T-helper 9 cell (primary cell): ENCODE measurements at places on chromosomes 1 and 21.

DNA sequence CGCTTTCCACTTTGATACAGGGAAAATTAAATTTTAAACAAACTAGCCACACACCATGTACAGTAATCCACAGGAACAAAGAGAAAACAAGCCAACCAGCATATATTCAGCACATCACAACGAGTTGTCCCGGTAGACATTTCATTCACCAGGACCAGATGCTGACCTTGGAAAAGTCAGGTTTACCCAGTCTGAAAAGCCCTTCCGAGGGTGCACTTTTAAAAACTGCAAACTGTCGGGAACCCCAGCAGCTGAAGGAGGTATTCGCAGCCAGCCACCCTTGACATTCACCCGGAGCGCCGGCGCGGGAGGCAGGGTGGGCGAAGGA, 1.2 kb downstream of the MCOLN3 start:
- no peak for DNase-seq

- no peak for DNase-seq
These were observed 263.6 kb upstream of the USP24 start for GRCh38 chr1:55478742-55479141.

DNA sequence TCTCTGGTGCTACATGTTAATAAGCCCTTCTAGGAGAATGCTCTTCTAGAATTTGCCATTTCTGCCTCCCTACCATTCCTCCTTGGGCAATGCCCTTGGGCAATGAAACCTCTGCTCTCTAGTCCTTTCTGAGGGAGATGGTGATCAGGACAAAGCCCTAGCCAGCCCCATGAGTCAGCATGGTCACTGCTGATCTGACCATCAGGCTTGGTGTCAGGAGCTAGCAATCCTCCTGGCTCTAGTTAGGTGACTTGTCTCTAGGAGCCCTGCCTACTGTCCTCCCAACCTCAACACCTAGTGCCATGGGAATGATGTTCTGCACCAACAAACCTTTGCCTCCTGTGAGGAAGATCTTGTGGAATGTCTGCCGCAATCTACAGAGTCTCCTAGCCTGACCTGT, 89.8 kb downstream of the NMNAT2 start:
- DNase-seq: no peak

GRCh38 chr21:36347962-36348328, 27.9 kb downstream of the MORC3 start:
- DNase-seq: no peak

DNA sequence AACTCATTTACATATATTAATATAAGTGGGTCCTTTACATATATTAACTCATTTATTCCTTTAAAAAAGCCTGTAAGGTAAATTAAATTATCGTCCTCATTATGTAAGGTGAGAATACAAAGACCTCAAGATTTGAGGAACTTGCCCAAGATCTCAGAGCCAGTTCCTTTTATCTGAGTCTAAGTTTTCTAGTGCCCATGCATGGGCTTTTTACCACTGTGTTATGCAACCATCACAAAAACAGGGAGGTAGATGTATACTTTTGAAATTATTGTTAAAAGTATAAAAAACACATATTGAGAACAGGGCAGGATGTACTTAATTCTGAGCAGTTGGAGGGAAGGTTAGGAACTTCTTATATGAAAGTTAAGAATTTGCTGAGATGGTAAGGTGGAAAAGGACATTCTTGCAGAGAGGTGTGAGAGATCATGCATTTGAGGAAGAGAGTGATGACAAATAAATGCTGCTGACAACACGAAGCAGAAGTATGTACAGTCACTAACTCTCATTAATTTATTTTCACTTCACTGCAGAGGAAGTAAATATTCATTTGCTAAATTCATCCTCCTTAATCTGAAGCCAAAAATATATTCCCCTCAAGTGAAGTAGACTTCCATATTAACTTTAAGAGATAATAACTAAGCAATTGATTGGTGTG, 28.9 kb upstream of the LYPLAL1 start:
- no peak for DNase-seq

DNA sequence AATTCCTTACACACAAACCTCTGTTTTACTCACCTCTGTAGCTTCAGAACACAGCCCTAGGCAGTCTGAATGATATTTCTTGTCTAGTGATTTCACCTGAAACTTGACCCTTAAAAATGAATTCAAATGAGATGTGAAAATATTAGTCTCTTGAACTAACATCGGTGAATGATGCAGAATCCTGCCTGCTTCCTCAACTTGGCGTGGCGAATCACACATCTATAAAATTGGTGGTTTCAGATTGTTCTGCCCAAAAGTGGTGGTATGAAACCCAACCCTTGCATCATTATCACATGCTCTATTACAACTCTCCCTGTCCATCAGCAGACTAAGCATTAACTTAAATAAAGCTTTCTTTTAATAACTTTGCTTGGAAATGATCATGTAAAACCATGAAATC, 26.9 kb upstream of the C1orf21 start:
- no peak for DNase-seq
